NCI-H1694 treated with DMSO at 0.1 percent for 48 hours (cell line): ENCODE measurements at places on chromosomes 2 and 18.

DNA sequence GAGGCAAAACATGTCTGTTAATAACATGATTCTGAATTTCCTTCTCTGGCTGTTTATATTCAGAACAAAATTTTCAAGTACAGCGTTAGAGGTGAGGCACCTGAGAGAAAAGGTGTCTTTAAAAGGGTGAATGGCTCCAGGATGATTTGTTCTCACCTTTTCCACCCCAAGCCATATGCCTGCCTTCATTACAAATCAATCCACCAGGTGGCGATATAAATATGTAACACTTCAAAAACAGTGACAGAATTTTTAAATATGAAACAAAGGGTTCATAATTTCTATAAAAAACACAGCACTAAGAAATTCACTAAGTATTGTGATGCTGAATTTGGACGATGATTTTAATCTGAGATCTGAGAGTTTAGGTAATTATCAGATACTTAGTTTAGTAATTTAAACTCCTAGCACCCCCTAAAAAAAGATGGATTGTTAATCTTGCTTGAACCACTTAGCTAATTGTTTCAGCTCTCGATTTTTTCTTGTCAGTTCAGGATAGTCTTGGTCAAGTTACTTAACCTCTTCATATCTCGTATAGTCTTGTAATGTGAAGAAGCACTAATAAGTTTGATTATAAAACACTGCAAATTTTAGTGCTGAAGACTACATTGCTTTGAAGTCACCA, 528.8 kb downstream of the CPS1 start:
- peak; percentile 43 for DNase-seq

DNA sequence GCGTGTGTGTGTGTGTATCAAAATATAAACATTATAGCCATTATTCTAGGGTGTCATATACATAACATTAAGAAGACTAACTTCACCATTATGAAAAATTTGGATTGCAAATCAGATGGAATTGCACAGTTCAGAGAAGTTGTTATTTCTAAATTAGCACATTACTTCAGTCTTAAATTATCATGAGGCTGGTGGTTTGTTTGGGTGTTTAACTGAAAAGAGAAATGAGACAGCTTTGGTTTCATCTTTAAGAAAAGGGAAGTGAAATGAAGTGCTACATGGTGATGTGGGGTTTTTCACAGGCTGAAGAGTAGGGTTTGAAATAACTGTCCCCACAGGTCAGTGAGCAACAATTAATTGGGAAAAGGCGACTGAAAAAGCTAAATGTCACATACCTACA, 161.2 kb upstream of the XIRP2 start:
- no peak for DNase-seq

DNA sequence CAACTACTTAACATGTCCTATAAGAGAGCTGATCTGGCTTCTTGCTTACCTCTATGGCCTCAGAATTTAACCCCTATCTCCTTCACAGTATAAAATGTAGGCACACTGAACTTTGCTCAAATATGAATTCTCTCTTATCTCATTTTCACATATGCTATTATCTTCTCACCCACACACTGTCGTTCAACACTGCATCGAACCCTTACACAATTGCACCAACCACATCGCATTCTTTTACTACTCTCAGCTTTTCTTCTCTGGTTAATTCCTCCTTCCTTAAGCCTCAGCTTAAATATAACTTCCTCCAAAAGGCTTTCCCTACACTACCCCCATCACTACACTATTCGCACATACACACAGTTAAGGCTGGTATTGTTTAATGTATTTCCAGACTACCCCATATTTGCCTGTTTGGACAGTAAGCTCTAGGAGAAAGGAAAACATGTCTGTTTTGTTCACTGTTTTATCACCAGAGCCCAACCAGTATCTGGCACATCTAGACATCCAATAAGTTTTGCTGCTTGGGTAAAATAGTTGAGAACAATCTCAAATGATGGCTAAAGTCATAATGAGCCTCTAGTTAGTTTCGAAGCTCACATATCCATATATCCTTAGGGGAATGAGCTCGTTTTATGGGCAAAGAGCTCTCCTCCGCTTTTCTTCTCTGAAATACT, 47.7 kb downstream of the HIBCH start:
- DNase-seq = no peak

DNA sequence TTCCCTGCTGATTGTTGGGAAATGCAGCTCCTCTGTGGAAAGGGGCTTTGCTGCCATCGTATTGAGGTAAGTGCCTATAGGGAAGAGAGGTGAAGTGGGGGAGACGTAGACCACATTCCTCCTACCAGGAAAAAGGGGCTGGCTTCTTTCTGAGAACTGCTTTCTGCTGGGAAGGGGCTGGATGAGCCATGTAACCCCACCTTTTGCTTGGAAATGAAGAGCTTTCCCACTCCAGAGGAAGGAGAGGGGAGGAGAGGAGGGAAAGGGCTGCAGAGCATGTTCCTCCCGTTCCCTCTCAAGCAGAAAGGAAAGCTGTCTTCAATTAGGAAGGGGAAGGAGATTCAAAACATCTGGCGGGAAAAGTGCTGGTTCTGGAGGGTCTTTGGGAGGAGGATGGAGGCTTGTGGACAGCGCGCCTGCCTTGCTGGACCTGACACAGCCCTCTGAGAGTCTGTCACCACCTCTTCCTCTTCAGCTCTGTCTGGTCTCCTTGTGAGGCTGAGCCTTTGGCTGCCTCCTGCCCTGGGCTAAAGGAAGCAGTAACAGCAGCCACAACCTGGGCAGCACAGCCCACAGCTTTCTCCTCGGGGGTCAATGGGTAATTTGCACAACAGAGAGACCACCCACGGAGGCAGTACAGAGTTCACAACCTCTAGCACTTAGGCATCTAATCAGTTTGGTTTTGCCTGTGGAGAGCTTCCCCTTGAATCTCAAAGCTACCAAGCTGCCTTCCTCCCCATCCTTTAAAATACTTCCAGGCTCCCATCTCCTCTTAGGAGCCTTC, 410.0 kb upstream of the TNP1 start:
- no peak for DNase-seq

DNA sequence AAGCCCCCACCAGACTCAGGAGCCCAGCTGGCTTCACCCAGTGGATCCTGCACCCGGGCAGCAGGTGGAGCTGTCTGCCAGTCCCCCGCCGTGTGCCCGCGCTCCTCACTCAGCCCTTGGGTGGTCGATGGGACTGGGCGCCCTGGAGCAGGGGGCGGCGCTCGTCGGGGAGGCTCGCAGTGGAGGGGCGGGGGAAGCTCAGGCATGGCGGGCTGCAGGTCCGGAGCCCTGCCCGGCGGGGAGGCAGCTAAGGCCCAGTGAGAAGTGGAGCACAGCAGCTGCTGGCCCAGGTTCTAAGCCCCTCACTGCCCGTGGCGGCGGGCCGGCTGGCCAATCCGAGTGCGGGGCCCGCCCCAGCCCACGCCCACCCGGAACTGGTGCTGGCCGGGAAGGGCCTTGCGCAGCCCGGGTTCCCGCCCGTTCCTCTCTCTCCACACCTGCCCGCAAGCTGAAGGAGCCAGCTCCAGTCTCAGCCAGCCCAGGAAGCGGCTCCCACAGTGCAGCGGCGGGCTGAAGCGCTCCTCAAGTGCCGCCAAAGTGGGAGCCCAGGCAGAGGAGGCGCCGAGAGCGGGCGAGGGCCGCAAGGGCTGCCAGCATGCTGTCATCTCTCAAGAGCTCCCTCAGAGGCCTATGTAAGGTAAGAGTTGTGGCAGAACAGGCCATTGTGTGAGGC, 1307.8 kb upstream of the TMEFF2 start:
- DNase-seq = peak; percentile 62

GRCh38 chr2:20590704-20591515, 60.0 kb downstream of the HS1BP3 start:
- peak; percentile 76 for DNase-seq

DNA sequence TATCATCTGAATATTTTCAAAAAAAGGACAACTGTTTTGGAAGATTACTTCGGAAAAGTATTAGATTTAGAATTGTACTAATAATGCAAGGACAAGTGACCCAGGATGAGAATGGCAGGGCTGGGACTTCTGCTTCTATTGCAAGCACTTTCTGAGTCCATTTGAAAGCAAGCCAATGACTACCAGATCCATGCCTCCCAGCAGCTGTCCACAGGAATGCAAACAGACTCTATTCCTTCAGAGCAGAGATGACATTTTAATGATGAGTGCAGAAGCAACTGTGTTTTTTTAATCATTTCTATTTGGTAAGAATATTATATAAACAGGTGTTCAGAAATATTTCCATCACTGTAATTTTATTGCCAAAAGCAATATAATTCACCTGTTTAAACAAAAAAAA, 456.7 kb downstream of the SOX11 start:
- DNase-seq = peak; percentile 32

DNA sequence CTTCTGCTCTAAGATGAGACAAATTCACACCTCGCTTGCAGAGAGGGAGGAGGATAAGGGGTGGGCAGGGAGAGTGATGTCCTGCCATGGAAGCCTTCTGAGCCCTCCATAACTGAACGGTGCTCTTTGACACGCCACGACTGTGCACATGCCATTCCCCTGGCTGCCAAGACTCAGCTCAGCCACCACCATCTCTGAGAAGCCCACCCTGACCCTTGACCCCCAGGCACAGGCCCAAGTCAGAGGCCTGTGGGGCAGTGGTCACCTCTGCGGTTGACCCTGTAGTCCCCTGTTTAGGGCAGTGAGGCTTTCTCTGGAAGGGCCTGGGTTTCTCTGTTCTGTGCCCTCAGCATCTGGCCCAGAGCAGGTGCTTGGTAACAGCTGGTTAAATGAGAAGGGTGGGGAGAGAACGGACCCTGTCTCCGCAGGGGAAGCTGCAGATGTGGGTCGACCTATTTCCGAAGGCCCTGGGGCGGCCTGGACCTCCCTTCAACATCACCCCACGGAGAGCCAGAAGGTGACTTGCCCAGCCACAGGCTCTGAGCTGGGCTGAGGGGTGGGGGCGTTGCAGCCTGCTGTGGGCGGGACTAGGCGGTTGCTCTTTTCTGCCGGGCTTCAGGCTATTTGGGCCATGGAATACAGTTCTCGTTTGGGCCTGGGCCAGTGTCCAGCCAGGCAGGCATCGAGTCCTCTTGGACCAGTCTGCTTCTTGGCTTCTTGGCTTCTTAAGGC, 215.1 kb downstream of the DYSF start:
- DNase-seq = no peak

- DNase-seq = no peak
These were observed 140.3 kb downstream of the KLHL29 start for GRCh38 chr2:23525137-23525765.
